ENCODE measurements at places on chromosomes 2 and 18. TPM values are rescaled to one million over a fixed set of nuclear protein-coding genes. Genes with fewer than 3 reads are reported as not detected.

The CDH20 gene
- not detected for total RNA-seq

The USP40 gene
- total RNA-seq = 36.4 TPM

The CDKL4 gene
- 0.83 TPM for total RNA-seq

The TRIP12 gene
- 261 TPM for total RNA-seq

The ORMDL1 gene
- 63.7 TPM for total RNA-seq

The NEU4 gene
- not detected for total RNA-seq

The CDH2 gene
- total RNA-seq = 83.8 TPM

The TUBA3D gene
- total RNA-seq = not detected

Measured in osteocyte (in vitro differentiated cells).